CD4-positive, alpha-beta T cell treated with Interleukin-6 for 4 hours (primary cell): ENCODE measurements at places on chromosomes 5 and 9.

GRCh38 chr9:4159696-4160095 is 140.2 kb downstream of the GLIS3 start:
- DNase-seq = no peak

DNA sequence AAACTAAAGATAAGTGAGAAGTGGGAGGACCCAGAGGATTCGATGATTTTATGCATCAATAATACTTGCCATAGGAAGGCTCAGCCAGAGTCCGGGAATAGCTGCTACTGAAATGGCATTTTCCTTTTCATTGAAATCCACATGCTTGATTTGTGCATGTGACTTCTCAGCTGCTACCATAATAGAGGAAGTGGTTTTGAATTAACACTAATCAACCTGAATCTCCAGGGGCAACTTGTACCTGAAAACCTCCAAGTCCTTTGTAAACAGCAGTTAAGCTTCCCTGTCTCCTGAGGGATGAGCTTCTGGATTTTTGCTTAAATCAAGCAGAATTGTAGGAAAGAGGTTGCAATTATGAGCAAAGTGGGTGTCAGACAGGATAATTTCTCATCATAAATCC is 124.9 kb downstream of the PPP2R2B start:
- no peak for DNase-seq

GRCh38 chr9:113656771-113657670 is 193.5 kb downstream of the RGS3 start:
- DNase-seq = no peak

DNA sequence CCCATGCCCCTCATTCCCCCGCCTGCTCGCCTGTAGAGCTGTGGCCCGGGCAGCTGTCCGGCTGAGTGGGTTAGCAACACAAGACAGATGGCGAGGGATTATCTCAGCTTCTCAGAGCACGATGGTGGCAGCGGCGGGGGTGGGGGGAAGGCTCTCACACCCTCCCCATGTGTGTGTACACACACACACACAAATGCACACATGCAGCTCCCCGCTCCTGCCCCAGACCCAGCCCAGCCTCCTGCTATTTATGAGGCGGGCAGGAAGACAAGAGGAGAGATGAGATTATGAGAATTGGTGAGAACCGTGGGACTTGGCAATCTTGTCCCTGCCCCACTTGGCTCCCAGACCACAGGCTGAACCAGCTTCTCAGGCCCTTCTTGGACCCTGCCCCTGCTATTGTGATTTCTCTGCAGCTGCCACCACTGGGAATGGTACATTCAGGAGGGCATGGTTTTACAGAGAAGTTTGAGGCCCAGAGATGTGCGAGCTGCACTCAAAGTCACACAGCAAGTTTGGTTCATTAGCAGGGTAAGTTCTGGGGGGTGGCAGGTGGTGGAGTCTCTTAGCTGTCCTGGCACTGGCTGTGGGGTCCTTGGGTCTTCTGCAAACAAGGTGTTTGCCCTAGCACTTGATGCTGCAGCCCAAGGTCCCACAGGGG is 51.0 kb upstream of the PSD2 start:
- DNase-seq = no peak

- DNase-seq = no peak
Observed at GRCh38 chr5:40734986-40735385, 20.8 kb downstream of the TTC33 start.

- DNase-seq = no peak
Observed at GRCh38 chr9:122941582-122942234, 888 bp downstream of the RABGAP1 start.

GRCh38 chr9:92917176-92917800 is 30.0 kb upstream of the FGD3 start:
- no peak for DNase-seq

- DNase-seq = peak; percentile 3
Observed at GRCh38 chr5:81537905-81538547, 144.1 kb upstream of the ACOT12 start.

DNA sequence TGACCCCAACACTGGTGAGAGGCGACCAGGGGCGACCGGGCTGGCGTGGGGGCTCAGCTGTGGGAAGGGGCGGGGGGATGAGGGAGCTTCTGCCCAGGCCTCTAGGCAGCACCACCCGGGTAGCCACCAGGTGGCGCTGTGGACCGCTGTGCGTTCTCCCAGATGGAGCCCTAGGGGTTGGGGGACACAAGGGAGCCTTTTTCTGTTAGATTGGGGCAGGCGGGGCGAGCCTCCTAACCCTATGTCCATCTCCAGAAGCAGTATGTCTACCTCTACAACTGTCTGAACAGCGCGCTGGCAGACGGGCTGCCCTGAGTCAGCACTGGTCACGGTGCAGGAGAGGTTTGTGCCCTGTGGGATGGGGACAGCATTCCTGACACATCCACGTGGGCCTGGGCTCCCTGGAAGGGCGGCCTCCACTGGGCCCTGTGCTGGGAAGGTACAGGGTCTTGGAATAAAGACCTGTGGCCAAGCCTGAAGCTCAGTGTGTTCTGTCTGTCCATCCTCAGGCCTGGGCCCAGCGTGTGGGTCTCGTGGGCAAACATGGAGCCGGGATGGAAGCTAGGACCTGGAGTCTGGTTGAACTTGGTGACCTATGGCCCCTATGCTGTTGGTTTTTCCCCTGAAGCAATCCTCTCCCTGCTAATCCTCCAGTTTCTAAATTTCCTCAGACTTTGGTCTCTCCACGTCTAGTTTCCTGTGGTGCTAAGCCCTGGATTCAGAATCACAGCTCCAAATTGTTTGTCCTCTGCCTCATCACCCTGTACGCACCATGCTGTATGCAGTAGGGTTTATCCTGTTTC is 23.1 kb upstream of the SPTLC1 start:
- peak; percentile 78 for DNase-seq
